ENCODE measurements at places on chromosomes 6 and 20.

- no peak for DNase-seq
Measured at GRCh38 chr20:52295556-52295955, 104.0 kb upstream of the ZFP64 start.

- DNase-seq: no peak
Measured at GRCh38 chr6:57306273-57306672, 11.2 kb upstream of the PRIM2 start.

- DNase-seq: no peak
Measured at GRCh38 chr6:37878150-37878710, 58.7 kb downstream of the ZFAND3 start.

DNA sequence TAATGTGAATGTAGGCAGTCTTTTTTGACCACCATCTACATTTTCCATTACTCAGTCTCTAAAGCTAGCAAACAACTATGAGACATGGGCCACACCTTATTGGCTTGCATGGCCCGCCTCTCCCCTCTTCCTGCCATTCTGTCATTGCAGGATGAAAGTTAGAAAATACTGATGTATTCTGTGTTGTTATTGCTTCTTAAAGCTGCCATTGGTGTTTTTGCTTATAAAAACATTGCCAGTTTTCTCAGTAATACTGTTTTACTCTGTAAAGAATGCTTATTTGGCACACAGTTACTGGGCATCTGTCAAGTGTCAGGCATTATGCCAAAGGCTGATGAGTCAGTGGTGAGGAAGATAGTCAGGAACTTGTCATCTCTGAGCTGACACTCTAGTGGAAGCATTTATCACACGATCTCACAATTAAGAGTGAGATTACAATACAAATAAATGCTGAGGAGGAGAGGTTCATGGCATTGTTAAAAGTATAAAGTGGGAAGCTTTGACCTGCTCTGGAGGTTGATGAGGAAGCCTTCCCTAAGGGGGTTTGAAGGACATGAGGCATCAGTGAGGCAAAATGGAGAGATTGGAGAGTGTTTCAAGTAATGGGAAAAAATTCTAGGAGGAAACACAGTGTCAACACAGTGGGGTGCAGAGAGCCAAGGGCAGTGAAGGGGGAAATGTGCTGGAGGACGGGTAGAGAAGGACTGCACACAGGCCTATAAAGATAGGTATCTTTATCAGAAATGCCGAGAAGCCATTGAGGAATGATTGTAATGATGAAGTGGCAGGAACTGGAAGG lies 14.7 kb downstream of the KLHL32 start:
- DNase-seq: no peak

DNA sequence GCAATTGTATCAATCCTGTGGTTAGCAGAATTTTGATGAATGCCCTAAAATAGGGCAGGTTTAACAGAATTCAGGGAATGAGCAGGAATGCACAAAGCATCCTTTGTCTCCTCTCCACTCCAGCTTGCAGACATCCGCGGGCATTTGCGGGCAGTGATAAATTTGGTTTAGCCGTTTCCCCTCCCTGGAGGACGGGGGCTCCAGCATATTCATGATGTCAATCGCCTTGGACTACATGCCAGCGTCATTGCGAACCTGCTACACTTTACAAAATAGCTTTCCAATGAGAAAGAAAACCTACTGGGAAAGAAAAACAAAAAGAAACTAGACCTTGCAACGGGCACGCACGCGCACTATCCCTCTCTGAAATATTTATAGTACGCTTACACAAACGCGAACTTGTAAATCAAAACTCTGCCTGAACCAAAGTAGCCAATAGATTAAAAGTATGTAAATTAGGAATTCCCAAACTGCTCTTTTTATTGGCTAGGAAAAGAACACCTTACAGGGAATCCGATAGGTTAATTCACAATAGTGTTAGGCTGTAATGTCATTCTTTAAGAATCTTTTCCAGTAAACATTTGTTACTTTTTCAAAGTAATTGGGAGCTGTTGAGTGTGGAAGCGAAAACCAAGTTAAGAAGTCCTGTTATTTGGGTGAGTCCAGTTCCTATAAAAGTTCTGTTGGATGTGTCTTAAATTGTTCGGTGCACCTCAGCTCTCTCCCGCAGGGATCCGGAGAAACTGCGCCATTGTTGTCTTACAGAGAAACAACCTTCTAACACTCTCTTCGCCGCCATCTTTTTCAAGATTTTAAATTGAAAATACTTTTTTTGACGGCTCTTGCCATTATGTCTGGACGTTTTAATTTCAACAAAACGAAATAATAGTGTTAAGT lies 136.7 kb downstream of the HFE start:
- peak; percentile 63 for DNase-seq
